Omental fat pad (tissue), 4 donors: ENCODE measurements at places on chromosomes 7 and 10.

DNA sequence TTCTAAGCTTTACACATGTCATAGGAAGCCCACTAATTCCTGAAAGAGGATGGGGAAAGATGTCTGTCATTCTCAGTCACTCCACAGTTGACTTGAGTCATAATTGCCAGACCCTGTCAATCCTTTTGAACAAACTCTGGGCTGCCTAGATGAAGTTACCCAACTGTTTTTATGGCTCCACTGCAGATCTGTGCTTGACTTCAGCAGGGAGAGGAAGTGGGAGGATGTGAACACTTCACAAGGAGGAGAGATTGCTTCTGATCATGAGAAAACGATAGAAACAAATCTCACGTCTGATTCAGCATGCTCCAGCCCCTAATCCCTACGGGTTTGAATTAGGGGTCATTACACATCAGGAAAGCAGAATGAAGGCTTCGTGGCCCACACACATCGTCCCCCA, 596.6 kb upstream of the CELF2 start:
- no peak for DNase-seq

DNA sequence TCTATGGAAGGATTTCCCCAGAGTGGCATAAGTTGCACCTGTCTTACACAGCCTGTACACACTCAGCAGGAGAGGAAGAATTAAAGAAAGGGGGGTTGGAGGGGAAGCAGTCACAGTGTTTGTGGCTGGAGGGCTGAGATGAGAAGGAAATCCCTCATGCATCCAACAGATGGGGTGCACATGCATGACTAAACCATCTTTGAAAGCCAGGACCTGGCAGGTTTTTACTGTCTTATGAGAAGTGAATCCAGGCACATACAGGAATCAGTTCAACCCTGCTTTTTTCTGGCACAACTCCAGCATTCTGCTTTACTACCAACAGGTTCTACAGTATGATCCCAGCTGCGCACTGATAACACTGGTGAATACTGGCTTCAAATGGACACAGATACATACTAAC, 107.7 kb downstream of the CACNA2D1 start:
- DNase-seq: no peak

DNA sequence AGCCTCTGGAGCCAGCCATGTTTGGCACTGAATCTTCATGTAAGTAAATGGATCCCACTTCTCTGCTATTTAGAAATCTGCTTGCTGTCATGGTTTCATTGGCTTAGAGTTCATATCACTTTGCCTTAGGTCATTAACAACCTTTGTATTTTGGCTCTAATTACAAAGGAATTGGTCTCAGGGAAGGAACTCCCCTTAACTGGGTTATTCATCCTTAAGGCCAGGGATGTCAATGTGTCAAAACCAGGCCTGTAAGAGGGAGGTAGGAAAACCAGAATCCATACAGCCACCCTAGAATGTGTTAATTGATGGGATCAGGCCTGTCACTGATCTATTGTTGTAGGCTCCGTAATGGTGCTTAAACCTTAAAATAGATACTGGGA, 67.3 kb downstream of the ST7 start:
- no peak for DNase-seq

DNA sequence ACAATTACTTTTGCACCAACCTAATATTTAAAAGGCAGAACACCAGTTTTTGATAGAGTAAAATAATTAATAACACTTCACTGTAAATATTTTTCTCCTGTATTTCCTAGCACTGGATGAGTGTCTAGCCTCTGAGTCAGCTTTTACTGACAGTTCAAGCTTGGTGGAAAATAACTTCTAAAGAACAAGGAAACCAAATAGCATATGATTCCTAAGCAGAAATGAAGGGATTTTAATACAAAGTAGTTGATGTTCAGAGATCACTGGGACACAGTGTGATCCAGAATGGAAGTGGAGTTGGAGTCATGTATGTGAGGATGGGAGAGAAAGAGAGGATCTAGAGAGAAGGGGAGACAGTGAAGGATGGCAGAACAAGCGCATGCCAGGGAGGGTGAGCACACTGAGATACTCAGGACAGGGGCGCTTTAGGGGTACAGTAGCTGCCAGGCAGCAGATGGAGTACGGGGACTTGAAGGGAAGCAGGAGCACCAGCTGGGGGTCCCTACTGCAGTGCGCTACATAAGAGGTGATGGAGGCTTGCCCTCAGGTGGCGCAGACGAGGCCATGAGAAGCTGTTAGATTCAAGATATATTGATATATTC, 117.9 kb upstream of the KLF6 start:
- DNase-seq: no peak

GRCh38 chr7:159098424-159098786, 46.3 kb downstream of the VIPR2 start:
- DNase-seq: no peak

- DNase-seq: no peak
These were observed 43.7 kb downstream of the MKLN1 start for GRCh38 chr7:131371411-131371810.

GRCh38 chr7:8134089-8134733, 127.8 kb downstream of the ICA1 start:
- DNase-seq: no peak

GRCh38 chr10:110918269-110918642, 724 bp downstream of the BBIP1 start:
- peak; percentile 73 for DNase-seq

- no peak for DNase-seq
These were observed 251.1 kb upstream of the CSTF2T start for GRCh38 chr10:51950371-51950995.

DNA sequence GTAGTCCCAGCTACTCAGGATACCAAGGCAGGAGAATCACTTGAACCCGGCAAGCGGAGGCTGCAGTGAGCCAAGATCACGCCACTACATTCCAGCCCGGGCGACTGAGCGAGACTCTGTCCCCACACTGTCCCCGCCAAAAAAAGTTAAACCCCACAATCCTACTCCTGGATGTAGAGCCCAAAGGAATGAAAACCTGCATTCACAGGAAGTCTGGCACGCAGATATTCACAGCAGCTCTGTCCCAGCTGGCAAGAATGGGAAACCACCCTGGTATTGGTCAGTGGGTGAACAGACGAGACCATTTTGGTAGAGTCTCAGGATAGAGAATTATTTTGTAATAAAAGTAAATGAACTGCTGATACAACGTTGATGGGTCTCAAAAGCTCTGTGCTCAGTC, 225.2 kb downstream of the MAD1L1 start:
- no peak for DNase-seq

GRCh38 chr10:119821182-119821581, 51.5 kb downstream of the MCMBP start:
- no peak for DNase-seq

GRCh38 chr7:22183522-22184280, 173.3 kb downstream of the RAPGEF5 start:
- DNase-seq: no peak

DNA sequence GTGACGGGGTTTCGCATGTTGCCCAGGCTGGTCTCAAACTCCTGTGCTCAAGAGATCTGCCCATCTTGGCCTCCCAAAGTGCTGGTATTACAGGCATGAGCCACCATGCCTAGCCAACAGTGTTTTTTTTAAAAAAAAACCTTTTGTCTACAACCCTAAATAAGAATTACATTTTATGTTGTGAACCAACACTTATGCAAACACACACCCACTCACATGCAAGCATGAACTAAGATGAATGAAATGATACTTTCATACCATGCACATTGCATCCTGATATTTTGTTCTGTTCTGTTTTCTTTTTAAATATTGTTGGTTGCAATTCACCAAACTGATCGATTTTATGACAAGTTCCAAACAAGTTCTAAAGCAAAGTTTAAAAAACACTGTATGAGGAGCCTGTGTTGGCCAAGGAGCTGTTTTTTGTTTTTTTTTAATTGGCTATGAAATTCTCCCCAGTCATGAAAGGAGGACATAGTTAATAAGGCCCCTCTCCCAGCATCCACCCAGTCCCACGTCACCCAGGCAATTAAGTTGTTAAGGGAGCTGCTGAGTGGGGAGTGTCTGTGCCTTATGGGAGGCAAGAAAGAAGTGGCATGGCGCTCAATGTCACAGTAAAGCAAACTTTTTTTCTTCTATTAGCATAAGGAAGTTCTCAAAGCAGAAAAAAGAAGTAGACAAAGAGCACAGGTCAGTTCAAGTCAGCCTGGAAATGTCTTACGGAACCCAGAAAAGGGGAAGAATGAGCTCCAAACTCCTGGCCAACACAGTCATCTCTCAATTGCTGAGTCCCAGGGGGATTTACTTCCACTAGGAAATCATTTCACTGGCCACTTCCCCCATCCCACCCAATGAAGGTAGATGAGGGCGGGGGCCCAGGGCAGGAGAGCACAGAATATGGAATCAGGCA, 50.1 kb downstream of the NOD1 start:
- DNase-seq: no peak

GRCh38 chr10:20147684-20148083, 331.5 kb downstream of the PLXDC2 start:
- no peak for DNase-seq

- DNase-seq: no peak
These were observed 59.1 kb upstream of the GJD4 start for GRCh38 chr10:35545878-35546590.

GRCh38 chr10:65798133-65798532, 1127.7 kb upstream of the LRRTM3 start:
- DNase-seq: no peak

- no peak for DNase-seq
These were observed 60.3 kb downstream of the NEUROG3 start for GRCh38 chr10:69512901-69513300.

GRCh38 chr7:129045682-129046081, 9.2 kb downstream of the TNPO3 start:
- DNase-seq: no peak

DNA sequence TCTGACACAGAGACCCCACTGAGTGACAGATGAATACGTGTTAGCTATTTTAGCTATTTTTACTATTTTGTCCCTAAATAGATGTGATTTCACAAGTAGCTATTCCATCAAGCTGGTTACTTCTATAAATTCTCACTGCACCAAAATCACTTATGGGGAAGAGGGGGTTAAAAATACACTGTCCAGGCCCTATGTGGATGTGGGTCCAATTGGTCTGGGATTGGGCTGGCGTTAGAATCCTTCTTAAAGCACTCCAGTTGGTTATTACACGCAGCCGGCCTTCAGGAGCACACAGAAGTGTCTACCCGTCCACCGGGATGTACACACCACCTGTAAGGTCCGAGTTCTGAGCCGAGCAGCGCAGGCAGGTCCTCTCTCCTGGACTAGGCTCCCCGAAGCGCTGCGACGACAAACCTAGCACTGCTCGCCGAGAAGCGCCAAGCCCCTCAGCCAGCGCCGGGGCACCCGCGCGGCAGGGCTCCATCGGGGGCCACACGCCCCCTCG, 222.3 kb upstream of the MKLN1 start:
- no peak for DNase-seq

GRCh38 chr10:3761021-3761686, 23.9 kb downstream of the KLF6 start:
- no peak for DNase-seq

- DNase-seq: no peak
These were observed 878 bp downstream of the SEC61A2 start for GRCh38 chr10:12130237-12130872.

- DNase-seq: no peak
These were observed 258.8 kb downstream of the CELF2 start for GRCh38 chr10:11276449-11276990.

DNA sequence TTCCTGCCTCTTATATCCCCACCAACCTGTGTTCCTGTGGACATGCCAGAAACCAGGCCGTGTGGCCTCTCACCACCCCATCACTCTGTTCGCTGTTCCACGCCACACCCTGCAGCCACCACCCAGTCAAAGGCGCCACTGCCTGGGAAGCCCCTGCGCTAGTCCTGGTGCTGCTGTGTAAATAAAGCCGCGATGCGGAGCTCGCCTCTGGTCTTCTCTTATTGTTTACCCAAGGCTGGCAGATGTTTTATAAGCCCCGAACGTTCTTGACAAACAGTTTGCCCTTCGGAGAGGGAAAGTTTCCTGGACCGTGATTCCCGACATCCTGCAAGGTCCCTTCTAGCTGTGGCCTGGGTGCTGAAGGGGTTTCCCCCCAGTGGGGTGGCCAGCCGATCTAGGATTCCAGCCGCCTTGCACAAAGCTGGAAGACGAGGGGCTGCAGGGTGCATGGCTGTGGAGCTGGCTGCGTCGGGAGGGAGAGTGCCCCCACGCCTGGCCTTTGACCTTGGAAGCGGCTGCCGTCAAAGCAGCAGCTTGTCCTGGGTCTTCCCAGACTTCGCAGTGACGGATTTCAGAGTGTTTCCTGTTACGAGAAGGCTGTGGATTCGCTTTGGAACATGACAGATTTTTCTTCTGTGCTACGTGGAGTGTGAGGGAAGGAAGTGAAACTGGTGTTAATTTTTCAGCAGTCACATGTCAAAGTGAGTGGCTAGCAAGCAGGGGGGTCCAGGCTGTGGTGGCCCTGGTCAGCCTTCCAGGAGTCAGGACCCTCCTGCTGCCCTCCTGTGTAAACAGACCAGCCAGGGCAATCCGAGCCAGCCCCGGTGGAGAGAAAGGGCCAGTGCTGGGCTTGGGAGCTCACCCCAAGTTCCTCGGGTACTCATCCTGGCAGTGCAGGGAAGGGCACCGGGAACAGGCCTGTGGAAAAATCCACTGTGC, 61.6 kb downstream of the LHPP start:
- DNase-seq: no peak

GRCh38 chr7:124992851-124993562, 63.4 kb upstream of the POT1 start:
- no peak for DNase-seq

- DNase-seq: no peak
These were observed 270.4 kb downstream of the DNAJB6 start for GRCh38 chr7:157607218-157607617.

DNA sequence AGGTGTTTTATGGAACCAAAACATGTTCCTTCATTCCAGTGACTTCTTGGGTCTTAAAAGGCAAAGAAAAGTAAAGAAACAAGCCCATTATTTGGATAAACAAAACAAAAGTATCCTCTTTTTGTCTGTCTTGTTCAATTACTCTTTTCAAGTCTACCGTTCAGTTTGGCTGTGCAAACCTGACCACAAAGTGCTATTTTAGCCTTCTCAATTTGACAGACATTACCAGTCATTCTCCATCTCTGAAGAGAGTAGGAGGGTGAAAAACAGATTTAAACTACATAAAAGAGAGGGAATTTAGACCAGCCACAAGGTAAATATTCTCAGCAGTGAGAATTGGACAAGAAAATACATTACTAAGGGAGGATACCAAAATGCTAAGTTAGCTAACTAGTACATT, 145.2 kb downstream of the GRM3 start:
- no peak for DNase-seq

DNA sequence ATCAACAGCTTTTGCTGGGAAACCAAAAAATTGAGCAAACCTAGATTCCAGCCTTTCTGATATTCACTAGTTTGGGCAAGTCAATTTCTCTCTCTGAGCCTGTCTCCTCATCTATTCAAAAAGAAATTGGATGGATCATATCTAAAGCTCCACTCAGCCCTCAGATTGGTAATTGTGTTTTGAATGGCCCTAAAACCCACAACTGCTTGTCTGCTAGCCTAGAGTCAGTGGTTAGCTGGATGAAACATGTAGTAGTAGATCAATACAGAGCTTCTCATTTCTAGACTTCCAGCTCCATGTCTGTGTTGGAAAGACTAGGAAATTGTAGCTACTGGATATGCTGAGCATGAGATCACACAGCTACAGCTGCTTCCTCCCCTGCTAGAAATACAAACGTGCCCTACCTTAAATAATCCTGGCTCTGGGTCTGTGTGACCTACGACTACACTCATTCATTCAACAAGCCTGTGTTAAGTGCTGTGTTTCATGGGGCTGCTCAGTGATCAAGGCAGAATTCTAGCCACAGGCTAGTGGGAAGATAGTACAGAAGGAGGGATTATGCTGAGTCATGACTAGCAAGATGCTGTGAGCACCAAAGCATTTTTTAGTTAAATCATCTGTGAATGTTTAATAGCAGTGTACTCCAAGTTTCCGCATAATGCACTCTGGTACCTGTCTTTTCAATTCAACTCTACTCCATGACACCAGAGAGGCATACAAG, 15.7 kb downstream of the DNTT start:
- no peak for DNase-seq
